ENCODE measurements at places on chromosomes 2 and 18.
A peak's percentile ranks its signal among the peaks of the same experiment; 100 is the strongest.

- no peak for DNase-seq
Observed at GRCh38 chr18:24770311-24771024, 310.0 kb downstream of the HRH4 start.

DNA sequence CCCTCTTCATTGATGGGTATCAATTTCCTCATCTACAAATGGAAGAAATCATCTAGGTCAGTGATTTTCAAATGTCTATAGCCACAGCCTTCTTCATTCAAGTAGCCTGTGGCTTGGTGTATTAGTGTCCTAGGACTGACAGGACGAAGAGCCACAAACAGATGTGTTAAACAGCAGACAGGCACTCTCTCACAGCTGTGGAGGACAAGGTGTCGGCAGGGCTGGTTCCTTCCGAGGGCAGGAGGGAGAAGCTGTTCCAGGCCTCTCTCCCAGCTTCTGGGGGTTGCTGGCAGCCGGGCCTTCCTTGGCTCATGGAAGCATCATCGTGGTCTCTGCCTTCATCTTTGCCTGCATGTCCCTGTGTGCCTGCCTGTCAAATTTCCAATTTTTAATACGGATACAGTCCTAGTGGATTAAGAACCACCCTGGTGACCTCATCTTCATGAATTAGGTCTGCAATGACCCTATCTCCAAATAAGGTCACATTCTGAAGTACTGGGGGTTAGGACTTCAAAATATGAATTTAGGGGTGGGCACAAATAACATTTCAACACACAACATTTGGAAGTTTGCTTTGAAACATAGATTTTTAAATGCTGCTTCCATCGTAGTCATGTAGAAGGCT lies 86.5 kb downstream of the PTGR3 start:
- DNase-seq = no peak

DNA sequence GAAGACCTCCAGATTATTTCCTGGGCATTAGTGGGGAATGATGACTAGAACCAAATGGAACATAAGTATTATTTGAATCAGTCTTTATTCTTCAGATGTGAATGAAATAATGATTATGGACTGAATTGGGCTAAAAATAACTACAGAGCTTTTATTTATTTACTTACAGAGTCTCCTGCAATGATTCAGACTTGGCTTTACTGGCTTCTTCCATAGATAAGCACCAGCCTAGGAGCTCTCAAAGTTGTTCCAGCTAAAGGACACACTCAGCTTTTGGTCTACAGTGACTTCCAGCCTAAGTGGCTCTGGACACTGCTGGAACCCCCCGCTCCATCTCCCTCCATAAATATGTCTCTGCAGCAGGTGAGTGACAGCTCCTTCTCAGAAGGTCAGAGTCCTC lies 24.3 kb upstream of the ARHGAP25 start:
- no peak for DNase-seq

GRCh38 chr2:113720167-113720566 lies 36.3 kb downstream of the SLC35F5 start:
- DNase-seq = no peak

DNA sequence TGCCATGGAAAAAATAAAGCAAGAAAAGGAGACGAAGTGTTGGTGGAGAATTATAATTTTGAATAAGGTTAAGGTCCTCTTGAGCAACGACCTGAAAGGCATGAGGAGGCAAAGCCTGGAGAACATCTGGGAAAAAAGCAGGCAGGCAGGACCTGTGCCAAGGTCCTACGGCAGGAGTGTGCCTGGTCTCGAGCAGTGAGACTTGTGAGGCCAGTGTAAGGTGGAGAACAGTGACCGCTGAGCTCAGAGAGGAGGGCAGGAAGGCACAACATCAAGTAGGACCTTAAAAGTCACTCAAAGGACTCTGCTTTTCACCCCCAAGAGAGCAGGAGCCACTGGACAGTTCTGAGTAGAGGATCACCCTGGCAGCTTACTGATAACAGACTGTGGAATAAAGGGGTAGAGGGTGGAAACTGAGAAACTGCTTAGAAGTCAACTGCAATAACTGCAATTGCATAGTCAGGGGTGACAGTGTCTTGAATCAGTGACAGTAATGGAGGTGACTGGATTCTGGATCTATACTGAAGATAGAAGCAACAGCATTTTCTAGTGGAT lies 3.5 kb downstream of the NOL10 start:
- no peak for DNase-seq

- DNase-seq = no peak
Observed at GRCh38 chr2:41483982-41484857, 563.6 kb upstream of the PKDCC start.

DNA sequence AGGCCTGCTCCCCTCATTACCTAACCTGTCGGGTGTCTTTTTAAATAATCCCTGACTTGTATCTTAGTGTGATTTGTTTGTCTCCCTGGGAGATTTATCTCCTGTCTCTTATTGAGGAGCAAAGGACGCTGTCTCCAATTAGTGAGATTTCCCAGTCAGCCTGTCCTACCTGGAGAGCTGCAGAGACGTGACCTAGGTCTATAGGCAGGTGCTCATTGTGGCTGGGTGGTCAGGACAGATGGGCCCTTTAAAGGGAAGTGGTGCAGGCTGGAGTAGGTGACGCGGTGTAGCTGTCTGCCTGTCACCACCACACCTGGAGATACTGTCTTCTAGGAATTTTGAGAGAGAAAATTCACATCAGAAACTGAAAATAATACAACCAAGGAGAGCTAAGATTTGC lies 28.0 kb downstream of the PLB1 start:
- DNase-seq = no peak

DNA sequence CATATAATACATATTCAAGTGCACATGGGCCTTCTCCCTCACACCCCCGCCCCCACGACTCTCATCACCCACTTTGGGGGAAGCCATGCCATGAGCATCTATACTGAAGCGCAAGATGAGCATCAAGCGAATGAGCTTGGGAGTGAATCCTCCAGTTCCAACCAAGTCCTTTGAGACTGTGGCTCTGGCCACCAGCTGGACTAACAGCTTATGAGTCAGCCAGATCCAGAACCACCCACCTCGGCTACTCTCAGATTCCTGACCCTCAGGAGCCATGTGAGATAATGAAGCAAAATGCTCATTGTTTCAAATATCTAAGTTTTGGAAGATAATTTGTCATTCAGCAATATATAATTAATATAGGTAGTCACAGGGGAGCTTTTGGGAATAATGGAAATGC lies 22.2 kb upstream of the IL1RL1 start:
- DNase-seq = no peak

DNA sequence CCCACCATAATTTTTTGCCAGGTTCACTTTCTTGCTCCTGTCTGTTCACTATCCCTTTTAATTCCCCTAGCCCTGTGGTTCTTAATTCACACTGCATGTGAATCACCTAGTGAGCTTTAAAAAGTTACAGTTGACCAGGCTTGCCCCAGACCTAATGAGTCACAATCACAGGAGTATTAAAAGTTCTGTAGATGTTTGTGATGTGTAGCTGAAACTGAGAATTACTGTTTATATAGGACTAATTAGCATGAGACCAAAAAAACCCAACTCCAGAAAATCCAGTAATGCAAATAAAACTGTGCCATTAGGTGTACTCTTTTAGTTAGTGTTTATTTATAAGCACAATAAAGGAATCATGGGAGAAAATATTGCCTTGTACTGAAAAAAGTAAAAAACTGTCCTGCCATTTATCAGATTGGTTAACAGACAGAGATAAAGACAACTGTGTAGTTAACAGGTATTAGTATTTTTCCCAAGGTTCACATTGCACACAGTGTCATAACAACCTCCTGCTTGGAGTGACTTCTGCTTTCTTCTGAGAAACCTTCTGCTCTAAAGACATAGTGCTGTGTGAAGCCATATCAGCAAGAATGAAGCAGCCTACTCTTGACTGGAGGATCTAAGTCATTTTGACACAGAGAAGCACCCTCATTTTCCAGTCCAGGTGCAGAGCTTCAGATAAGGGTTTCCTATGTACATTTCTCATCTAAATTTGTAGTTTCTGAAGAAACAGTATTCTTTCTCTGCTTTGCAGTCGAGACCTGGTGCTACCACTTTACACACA lies 39.0 kb downstream of the VAPA start:
- DNase-seq = peak; percentile 69

All from CD14-positive monocyte (primary cell).